ENCODE measurements at places on chromosomes 1 and 21.

DNA sequence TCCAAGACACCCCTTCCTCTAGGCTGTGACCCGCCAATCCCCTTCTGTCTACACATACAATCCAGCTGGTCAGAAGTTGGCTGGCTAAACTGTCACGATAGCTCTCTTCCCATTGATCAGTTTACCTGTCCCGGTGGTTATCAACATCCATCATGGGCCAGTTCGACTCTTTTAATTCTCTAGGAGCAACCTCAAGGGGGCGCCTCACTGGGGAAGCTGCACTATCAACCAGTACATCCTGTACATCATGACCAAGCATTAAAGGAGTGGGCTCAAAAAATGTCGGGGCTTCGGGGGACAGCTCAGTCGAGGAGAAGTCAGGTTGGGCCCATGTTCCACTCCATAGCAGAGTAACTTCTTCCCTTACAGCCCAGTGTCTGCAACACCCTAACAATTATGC, 53.2 kb upstream of the B3GALNT2 start:
- no peak for DNase-seq

- DNase-seq = peak; percentile 57
These were observed 216.4 kb downstream of the VAV3 start for GRCh38 chr1:107748531-107748930.

GRCh38 chr21:16308269-16308668, 578.5 kb downstream of the USP25 start:
- no peak for DNase-seq

GRCh38 chr1:186206048-186206570, 168.9 kb downstream of the TPR start:
- no peak for DNase-seq

DNA sequence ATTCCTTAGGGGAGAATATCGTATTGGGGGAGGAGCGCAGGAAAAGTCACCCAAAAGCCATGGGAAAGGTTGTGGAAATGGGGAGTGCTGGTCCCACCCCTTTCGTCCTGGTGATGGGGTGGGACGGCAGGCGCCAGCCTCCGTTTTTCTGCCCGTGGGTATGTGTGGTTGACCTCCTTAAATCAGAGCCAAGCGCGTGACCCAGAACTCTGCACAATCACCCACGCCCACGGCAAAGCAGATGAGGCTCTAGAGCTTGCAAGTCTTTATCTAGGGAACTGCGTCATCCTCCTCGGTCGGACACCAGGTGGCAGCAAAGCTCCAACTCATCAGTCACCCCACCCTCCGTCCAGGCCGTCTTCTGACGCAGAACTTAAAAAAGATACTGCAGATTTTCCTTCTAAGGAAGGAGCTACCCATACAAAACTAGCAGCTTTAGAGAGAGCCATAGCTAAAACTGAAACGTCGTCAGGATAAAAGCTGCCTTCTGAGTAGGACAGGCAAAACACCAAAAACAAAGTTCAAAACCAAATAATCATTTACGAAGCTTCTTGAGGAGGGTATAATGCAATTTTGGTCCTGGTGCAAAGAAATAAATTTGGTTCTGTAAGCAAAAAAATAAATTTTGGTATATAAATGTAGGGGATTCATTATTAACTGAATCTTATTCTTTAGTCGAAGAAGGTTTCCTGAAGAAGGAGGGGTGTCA, 62.0 kb downstream of the TBX19 start:
- DNase-seq = peak; percentile 80

- no peak for DNase-seq
These were observed 108.6 kb downstream of the NTMT2 start for GRCh38 chr1:170254371-170254770.

DNA sequence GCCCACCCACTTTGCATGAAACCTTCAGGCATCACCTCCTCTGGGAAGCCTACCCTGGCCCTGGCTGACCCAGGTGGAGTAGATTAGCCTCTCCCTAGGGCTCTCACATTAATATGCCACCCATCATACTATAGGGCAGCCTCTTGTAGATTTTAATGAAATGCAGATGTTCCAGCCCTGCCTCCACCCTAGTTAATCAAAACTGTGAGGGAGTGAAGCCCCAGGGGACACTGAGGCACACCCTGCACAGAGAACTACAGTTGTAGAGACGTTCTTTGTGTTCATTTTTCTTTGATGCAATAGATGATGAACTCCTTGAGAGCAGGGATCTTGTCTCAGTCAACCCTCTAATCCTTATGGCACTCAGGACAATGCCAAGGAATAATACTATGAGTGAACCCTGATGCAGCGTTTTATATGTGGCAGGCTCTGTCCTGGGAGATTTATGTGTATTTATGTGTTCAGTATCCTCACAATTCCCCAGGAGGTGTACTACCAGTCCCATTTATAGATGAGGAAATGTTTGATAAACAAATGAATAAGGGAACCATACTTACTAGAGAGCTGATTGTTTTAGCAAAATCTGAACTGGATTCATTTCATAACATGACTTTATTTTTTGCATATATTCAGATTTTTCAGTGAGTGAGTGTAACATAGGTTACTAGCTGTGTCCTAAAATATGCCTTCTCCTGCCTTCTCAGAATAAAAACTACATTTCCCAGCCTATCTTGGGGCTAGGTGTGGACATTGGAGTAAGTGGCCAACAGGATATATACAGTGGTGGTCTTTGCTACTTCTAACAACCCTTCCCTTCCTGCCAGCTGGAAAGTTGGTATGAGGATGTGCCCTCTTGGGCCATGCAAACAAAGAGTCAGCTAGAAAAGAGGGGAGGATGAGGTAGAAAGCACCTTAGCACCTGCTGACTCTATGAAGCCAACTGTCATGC, 23.5 kb upstream of the PRELP start:
- no peak for DNase-seq

DNA sequence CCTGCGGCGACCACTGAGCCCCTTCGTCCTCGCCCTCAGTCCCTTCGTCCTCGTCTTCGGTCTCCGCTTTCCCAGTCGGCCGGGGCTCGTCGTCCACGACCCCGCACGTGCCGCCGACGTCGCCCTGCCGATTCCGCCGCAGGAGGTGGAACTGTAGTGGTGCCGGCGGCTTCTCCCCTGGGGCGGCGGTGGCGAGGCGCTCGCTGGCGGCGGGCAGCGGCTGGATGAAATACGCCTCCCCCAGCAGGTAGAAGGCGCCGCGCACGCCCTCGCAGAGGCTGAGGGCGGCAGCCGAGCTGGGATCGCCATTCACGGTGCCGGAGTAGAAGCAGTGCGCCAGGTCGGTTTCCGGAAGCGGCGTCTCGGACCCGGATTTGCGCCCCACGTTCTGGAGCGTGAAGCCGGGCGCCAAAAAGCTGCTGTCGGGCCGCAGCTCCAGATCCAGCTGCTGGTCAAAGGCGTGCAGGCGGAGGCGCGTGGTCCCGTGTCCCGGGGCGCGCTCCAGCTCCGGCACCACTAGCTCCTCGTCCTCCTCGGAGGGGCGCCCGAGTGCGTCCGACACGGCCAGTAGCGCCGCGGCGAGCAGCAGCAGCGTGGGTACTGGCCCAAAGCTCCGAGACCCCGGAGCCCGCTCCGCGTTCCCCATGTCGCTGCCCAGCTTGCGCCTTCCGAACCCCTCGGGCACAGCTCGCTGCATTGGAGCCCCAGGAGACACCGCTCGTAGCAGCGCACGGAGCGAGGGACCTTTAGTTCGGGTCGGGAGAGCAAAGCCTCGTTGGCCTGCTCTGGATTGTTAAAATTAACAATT, 747 bp downstream of the ADAMTS1 start:
- peak; percentile 38 for DNase-seq

Measured in NCI-H1694 treated with DMSO at 0.1 percent for 48 hours (cell line).